ENCODE measurements at places on chromosomes 4 and X.

GRCh38 chr4:48578132-48578968 is 88.3 kb downstream of the ZAR1 start:
- peak; percentile 73 for DNase-seq

DNA sequence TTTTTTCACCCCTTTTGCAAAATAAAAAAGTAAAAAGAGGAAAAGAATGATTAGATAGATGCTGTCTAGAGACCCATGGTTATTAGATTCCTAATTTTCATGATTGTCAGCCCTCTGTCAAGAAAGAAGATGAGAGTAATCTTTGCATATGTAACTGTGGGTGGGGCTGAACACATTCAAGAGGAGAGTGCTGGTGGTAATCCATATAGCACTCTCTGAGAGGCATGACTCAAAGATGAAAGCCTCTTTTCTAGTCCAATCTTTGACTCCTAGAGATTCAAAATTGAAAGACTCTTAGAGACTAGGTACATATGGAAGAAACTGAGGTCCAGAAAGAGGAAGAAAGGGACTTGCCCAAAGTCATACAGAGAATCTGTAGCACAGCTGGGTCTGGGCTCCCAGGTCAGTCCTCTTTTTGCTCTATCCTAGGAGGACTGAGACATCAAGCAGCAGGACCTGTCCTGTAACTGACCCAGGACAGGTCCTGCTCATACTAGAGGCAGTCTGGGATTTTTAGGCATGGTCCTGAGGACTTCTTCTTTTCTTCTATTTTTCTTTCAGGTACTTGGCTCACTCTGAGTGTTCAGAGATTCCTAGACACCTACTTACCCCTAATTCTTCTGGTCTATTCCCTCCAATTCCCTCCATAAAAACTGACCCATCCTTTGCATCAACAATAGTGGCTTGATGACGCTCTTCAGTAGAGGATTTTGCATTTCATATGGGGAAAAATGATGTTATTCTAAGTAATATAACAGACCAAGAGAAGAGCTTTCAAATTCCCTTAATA is 23.8 kb downstream of the VSIG4 start:
- DNase-seq: no peak

GRCh38 chr4:99816545-99817308 is at the start of gene DAPP1:
Gene DAPP1 (plus strand): TSS chr4:99816827. CDS start chr4:99816914, 87 bp downstream.
- DNase-seq: no peak

GRCh38 chr4:1029529-1029928 is 18.1 kb downstream of the FGFRL1 start:
- no peak for DNase-seq

DNA sequence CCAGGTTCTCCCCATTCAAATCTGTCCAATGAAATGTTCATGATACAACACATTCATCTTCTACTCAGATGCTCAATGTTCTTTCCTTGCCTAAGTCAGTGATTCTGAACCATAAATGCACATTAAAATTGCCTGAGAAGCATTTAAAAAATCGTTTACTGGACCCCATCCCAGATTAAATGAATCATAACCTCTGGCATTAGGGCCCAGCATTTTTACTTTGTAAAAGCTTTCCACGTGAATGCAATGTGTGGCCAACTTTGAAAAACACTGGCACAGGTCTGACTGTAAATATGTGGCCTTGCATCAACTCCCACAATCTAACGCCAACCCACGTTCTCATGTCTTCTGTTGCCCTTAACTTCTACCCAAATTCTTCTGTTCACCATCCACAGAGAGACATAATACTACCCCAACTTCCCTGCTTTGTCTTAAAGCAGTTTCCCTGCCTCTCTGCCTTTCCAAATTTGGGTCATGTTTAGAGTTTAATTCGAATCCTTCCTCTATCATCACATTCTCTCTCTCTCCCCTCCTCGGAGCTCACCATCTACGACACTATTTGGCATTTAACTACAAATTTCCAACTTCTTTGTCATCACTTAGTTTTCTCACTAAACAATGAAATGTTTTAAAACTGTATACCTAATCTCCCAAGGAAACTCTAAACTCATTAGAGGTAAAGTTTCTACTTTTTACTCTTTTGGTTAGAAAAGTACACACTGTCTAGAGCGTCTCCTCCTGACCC is 78.7 kb downstream of the PRKG2 start:
- DNase-seq: no peak

DNA sequence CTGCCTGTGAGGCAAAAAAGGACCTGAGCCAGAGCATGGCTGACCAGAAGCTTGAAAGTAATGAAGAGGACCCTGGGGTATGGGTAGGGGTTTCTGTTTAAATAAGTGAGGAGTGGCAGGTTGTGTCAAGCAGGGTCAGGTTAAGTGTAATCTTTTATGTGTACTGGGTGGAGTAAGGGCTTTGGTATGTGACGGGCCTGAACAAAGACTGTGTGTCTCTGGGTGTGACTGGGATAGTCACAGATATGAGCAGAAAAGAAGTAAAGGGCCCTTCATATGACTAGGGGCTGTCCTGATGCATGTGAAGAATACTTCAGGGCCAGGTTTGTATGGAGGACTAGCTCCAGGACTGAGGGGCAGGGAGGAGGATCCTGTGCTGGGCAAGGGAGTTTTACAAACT is 82.4 kb downstream of the ITIH6 start:
- no peak for DNase-seq

- DNase-seq: no peak
Measured at GRCh38 chr4:138666366-138666765, 349.2 kb upstream of the NOCT start.

- no peak for DNase-seq
Measured at GRCh38 chrX:35046660-35047296, 104.2 kb downstream of the FAM47B start.

GRCh38 chrX:3940000-3940610 is 226.7 kb upstream of the PRKX start:
- DNase-seq: peak; percentile 8

GRCh38 chr4:102343964-102344519 is 1.2 kb downstream of the SLC39A8 start:
- DNase-seq: peak; percentile 10

- no peak for DNase-seq
Measured at GRCh38 chrX:25527156-25527555, 511.4 kb upstream of the ARX start.

GRCh38 chrX:111282139-111282538 is 11.9 kb upstream of the CAPN6 start:
- no peak for DNase-seq

DNA sequence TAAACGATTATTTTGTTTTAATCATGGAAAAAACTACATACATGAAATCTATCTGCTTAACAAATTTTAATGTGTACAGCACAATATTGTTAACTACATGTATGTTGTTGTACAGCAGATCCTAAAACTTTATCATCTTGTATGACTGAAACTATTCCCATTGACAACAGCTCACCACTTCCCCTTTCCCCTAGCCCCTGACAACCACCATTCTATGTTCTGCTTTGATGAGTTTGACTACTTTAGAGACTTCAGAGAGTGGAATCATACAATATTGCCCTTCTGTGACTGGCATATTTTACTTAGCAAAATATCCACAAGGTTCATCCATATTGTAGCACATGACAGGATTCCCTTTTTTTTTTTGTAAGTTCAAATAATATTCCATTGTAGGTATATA is 185.9 kb downstream of the CFAP299 start:
- DNase-seq: no peak

DNA sequence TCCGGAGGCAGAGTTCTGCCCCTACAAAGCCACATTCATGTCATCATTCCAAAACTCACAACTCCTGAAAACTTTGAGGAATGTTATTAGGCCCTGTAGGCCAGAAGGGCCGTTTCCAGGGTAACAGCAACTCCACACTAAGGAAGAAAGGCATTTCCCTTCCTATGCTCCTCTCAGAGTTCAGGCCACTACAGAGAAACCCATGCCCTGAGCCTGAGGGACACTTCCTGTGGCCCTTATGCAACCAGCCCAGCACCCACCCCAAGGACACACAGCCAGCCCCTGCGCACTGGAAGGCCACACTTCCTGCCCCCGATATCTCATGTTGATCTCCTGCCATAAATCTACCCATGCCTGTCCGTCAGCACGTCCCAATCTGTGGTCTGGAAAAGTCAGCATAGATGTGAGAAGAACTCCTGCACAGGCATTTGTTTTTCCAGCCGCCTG is 289.3 kb downstream of the BCOR start:
- DNase-seq: peak; percentile 49

GRCh38 chrX:152038804-152039203 is 64.3 kb upstream of the GABRE start:
- DNase-seq: no peak

DNA sequence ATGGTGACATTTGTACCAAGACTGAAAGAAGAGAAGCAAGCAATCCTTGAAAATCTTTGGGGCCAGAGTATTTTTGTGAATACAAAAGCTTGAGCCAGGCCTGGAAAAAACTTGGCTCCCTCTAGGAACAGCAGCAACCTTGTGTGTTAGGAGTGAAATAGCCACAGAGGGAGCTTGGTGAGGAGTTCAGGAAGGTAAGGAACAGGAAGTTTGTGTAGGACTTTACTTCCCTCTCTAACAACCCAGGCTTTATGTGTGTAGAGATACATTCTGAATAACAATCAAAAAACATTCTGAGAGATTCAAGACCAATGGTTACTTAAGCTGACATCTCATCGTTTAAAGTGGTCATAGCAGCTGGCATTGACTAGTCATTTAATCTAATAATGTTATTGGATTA is 668.5 kb downstream of the PCDH18 start:
- DNase-seq: peak; percentile 7

DNA sequence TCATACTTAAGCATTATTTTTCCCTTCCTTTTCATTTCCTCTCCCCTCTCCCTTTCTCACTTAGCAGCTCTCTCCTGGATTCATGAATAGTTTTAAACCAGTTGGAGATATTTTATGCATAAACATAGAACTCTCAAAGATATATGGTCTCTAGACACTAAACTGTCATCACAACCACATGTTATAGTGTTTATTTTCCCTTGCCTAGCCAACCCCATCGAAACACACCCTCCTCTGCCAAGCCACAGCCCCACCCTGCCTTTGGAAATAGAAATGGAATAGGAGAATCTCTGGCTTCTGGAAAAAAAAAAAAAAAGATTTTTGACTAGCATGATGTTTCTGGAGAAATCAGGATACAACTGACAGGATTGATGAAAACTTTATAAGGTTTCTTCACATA is 64.8 kb upstream of the RBPJ start:
- no peak for DNase-seq

DNA sequence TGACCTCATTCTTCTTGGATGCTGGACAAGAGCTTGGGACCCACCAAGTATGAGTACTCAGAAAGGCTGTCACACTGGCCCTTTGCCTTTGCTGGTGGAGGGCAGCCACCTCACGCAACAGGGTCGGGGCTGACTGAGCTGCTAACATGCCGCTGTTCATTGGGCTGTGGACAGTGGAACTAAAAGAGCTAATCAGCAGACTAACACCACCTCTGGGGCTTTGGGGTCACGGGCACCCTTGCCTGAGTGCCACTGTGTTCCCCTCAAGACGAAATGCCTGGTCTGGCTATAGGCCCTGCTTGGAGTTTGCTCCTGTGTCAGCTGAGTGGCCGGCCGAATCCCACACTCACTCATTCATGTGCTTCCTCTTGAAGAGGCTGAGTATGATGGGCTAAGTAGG is 559.6 kb downstream of the SPRY1 start:
- no peak for DNase-seq

DNA sequence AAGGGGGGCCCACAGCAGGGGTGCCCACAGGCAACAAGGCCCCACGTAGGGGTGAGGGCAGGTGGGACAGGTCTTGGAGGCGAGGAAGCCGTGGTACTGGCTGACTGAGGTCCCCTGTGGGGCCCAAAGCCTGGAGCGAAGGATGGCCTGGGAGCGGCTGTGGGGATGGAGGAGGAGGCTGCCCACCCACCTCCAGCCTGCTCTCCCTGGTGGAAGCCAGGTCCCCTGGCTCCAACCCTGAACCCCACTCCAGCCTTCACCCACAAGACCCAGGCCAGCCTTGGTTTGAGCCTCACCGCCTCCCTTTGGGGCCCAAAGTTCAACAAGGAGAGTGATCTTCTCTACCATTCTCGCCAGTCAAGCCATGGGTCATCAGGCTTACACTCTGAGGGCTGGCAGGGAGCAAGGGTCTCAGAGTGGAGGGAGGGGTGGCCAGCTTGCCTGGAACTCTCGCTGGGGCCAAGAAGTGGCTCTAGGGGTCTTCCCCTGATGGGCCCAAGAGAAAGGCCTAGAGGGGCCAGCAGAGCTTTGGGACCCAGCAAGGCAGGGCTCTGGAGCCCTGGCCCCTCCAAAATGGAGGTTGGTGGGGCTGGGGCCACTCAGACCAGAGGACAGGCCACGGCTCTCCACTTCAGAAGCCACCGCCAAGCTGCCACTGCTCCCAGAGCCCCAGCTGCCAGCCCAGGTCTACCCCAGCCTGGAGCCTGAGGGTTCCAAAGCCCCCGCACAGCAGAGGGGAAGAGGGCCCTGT is 5.0 kb downstream of the PNCK start:
- DNase-seq: no peak

DNA sequence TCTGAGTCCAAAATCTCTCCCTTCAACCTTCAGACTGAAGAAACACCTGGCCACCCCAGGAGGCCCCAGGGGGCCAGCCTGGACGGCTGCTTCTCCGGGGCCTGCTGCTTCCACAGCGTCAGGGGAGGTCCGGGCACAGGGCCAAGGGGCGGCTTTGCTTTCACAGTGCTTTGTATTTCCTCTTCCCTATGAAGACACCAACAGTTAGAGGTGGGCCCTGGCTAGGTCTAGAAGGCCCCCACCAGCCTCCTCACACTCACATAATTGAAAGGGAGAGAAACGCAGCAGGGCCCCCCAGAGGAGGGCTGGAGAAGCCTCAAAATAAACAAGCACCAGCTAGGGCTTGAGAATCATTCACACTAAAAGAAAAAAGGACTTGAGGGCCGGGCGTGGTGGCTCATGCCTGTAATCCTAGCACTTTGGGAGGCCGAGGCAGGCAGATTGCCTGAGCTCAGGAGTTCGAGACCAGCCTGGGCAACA is 17.8 kb downstream of the SCD5 start:
- peak; percentile 44 for DNase-seq

DNA sequence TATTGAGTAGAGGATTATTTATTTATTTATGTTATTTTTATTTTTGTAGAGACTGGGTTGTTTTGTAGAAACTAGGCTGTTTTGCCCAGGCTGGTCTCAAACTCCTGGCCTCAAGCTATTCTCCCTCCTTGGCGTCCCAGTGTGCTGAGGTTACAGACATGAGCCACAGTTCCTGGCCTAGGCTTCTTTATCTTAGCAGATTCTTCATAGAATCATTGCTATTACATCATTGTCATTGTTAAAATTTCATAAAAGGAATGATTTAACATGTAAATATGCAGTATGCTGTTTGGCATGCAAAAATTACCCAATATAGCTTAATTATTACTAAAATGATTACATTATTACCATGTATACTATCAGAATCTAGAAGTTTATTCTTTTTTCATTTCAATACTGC is 24.2 kb downstream of the SULT1E1 start:
- DNase-seq: no peak

Measured in kidney capillary endothelial cell (primary cell).